ENCODE measurements at places on chromosomes 5 and 9.

- no peak for DNase-seq
These were observed 40.1 kb downstream of the SMARCA2 start for GRCh38 chr9:2055203-2055658.

- no peak for DNase-seq
These were observed 468.4 kb downstream of the PTPRD start for GRCh38 chr9:10144355-10144754.

DNA sequence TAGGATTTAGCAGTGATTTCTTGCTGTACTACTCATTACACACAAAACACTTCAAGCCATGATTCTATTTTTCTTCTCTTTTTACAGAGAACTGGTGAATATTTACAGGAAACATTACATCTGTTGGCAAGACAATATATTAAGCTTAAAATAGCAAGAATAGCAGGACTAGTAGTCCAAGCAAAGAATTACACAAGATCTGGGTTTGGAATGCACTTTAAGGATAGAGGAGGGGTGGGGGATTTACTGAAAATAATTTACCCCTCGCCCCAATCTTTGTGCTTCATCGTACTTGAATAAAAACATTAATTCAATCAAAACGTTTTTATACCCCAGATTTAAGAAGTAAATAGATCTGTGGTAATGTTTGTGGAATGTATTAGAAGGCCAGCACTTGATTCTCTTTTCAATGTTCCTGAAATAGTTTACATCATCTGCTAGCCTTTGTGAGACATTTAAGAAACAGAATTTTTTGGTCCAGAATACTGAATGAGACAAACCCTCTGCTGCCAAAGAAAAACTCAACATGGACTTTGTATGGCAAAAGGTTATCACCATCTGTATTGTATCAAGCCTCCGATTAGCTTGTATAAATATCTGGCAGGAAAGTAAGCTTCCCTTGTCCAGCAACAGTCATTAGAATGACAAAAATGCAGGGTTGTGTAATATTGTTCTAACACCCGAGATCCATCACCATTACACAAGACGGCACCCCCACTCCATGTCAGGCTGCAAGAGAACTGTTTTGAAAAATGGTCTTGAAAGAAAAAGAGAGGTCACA, 23.8 kb downstream of the SVEP1 start:
- DNase-seq, result no peak

GRCh38 chr5:17396247-17396646, 101.8 kb upstream of the TAF11L2 start:
- DNase-seq, result no peak

DNA sequence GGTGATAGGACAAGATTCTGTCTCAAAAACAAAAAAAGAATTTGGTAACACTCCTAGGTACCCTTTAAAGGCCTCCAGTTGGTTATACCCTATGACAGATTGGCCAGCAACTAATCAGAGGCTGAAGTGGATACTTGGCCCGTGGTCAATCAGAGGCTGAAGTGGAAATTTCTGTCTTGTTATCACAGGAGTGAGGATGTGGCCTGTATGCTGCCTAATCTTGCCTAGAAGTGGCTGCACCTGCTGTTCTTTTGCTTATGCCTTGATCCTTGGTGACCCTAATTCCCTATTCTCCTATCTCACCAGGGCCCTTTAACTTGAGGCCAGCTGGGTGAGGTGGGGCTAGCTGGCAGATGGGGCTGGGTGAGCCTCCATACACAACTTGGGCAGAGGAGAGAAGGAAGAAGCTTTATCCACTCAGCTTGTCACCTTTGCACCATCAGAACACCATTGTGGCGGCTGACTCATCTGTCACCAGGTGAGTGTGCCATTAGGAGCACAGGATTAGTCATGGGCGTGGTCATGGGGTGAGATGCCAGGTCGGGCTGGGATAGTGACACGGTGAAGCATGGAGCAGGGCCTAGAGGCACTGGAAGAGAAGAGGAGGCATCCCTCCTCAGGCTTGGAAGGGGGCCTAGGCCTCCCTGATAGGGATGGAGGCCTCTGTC, 41.5 kb downstream of the SAR1B start:
- DNase-seq, result no peak

DNA sequence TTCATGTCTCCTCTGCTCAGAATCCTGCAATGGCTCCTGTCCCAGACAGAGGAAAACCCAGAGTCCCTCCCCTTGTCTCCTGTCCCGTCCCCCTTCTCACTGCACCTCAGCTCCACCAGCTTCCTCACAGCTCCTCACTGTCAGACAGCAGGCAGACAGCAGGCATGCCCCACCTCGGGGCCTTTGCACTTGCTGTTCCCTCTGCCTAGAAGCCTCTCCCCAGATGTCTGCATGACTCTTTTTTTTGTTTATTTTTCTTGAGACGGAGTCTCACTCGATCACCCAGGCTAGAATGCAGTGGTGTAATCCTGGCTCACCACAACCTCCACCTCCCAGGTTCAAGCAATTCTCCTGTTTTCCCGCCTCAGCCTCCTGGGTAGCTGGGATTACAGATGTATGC, 8.8 kb upstream of the SLC6A7 start:
- DNase-seq, result no peak

All from T-helper 9 cell (primary cell).